Hepatic stellate cell (primary cell): ENCODE measurements at places on chromosomes 7 and 10.

DNA sequence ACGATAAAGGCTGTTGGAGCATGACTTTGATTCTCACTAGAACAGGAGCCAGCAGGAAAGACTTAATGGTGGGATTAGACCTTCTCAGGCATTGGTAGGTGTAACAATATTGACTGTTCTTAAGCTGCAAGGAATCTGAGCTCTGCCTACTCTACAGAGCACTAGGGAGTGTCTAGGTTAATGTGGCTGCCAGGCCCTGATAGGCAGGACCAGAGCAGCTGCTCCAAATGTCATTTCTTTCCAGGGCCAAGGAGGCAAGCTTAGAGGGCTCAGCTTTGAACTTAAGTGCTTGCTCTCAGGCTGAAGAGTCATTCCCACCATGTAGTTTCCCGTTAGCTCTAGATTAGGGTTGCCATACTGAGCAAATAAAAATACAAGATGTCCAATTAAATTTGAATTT is 96.8 kb downstream of the RAB18 start:
- DNase-seq = no peak

DNA sequence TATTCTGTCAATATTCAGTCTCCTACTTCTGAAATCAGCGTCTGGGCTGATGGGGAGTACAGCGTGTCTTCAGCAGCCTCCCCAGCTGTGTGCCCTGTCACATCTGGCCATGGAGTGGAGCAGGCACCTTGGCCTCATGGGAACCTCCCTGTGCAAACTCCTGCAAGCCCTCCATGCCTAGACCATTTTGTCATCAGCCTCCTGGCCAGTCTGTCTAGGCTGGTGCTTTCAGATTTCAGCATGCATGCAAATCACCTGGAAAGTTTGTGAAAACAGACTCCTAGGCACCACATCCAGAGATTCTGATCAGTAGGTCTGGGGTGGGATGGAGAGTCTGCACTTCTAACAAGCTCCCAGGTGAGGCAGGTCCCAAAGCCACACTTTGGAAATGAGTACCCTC is 26.2 kb upstream of the CCSER2 start:
- no peak for DNase-seq

DNA sequence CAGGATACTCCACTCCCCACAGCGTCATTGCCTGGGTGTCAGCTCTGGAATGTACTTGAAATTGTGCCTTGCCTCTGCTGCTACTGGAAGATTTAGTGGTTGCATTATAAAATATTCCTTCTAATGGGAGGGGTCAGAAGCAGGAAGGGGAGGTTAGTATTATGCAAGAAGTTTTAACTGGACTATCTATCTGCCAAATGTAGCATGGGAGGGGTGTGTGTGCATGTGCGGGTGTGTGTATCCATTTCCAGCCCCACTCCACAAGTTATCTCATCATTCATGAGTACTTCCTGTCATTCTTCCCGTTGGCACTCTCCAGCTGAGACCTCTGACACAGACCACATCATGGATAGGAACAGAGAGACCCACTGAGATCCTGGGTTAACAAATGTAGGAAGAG is 13.4 kb downstream of the MBL2 start:
- DNase-seq = no peak

DNA sequence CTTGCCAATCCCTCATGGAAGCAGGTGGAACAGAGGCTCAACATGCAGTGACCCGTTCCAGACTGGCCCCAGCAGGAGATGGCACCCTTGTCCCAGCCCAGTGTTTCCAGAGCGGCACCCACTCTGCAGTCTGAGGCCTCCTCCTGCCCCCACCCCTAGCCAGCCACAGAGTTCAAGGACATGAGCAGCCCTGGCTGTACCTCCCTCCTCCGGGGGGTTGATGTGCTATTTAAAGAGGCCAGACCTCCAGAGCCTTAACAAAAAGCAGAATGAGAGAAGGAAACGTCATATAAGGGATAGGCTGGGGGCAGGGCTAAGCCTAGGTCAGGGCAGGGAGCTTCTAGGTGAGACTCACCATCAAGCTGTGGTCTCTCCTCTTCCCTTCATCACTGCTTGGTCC is 115.7 kb upstream of the NANOS1 start:
- no peak for DNase-seq

- DNase-seq = no peak
Measured at GRCh38 chr7:132773527-132773956, 197.3 kb upstream of the PLXNA4 start.

DNA sequence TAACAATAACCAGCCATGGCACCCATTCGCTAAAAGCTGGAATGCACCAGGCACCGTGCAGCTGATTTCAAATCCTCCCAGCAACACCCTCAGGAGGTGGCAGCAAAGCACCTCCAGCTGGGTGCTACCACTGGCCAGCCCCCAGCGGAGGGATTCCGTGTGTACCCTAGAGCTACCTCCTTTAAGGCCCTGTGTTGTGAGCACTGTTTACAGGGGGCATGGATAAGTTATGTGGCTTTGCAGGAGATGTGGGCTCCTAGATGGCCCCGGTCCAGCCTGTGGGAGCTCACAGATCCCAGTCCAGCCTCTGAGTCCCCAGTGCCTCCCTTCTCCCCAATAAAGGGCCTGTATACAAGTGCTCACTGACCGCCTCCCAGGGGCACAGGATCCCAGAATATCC is 27.1 kb downstream of the TNRC18 start:
- no peak for DNase-seq

GRCh38 chr10:124306922-124307371 is 111.8 kb downstream of the OAT start:
- DNase-seq = no peak

DNA sequence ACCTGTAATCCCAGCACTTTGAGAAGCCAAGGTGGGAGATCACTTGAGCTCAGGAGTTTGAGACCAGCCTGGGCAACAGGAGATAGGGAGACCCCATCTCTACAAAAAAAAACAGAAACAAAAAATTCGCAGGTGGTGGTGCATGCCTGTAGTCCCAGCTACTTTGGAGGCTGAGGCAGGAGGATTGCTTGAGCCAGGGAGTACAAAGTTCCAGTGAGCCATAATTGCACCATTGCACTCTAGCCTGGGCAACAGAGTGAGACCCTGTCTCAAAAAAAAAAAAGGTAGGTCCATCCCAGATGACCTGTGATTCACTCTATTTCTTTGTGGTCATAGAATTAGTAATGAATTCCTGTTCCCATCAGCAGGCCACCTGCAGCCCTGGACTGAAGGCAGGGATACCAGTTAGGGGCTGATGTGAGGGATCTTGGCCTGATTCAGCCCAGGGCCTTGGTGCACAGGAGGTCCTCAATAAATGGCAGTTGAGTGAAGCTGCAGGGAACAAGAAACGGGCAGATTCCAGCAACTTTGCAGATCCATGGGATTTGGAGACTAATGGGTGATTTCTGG is at the start of gene MYH16:
Gene MYH16, plus strand, starts transcription at position 364 of the 570 bp plus-strand sequence.
- no peak for DNase-seq

DNA sequence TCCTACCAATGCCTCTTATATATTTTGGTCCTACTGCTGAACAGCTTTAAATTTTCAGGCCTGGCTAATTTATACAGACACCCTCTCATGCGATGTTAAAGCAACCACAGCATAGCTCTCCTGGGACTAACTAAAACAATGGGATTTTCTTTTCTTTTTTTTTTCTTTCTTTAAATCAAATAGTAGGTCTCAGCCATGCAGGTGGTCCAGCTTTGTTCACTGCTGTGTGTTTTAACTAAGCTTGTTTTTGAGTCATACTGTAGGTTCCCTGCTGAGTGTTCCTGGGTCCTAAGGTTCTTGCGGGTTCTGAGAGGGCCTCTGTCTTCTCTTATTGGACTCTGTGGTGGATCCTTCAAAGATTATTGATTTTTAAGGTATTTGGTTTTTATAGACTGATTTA is 113.1 kb upstream of the SORCS1 start:
- no peak for DNase-seq

- DNase-seq = no peak
Measured at GRCh38 chr7:143285806-143286521, 1.2 kb downstream of the TMEM139 start.

- no peak for DNase-seq
Measured at GRCh38 chr7:27147199-27148030, at the start of gene HOXA6. HOXA6 (minus strand) TSS chr7:27147774; CDS start chr7:27147749, 25 bp downstream.

DNA sequence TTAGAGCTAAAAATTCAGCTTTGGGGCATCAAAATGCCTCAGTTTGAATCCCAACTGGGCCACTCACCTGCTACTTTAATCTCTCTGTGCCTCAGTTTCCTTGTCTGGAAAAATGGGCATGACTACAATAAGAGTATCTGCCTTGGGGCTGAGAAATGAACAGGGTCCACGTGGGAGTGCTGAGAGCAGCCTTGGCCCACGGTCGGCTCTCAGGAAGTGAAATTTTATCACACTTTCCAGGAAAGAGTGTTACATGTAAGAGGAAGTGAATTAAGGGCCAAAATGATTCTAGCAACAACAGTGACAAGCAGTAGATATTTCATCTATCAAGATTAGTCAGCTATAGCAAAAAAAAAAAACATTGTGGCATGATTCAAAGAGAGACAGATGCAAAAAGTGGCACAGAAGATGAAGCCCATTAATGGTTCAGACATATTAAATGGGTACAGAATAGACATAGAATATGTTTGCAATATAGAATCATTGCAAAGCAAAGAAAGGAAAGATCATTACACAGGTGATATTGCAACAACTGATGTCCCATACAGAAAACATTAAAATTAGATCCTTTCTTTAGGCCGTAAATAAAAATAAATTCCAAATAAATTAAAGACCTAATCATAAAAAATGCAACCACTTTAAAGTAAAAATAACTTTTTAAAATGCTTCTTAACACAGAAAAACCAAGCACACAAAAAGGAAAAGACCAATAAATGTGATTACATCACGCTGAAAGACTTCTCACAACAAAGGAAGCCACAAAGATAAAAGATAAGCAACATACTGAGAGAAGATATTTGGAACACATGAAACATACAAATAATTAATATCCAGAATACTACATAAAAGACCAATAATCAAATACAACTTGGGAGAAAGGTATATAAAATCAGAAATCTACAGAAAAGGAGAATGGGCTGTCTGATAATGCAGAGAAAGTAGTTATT is 4.3 kb downstream of the TMEM273 start:
- no peak for DNase-seq

DNA sequence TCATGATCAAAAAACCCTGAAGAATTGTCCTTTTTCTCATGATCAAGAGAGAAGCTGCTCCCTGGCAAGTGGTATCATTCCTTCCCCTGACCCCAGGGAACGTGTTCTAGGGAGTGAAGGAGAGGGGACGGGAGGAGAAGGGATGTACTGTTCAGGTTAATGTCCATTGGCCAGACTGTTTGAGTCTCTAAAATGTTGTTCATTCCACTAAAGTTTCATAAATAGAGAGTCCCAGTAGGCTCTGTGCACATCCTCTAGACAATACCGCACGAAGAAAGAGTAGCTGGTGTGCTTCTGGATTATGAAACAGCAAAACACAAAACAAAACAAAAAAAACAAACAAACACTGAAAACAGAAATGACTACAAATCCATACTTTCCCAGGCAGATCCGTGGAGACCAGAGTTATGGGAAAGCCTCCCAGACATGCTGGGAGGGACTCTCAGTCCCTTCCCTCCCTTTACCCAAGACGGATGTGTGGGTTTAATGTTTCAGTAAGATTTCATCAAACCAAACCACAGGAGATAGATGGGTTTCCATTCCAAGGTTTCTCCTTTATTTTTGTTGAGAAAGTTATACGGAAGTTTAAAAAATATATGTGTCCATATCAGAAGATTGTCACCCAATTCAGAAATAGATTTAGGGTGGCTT is 66.5 kb upstream of the TNS3 start:
- peak; percentile 76 for DNase-seq

- peak; percentile 34 for DNase-seq
Measured at GRCh38 chr7:98733036-98733435, 116.0 kb downstream of the NPTX2 start.

DNA sequence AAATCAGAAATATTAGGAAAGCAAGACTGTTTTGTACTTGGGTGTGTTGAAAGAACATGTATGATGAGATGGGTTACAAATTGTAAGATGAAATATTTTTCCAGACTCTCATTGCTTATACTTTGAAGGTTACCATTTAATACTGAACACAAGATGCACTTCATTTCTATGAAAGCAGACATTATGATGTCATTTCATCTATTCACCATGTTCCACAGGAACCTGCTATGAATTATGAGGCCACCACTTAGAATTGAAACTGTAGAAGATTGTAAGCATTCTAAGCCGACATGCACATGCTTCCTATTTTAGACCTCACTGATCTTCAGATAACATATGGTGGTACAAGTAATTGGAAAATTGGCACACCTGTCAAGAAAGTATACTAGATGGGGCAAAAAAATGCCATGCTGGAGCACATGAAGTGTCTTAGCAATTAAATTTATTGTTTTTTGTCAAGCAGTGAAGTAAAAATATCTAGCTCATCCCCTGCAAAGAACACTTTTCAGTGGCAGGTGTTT is 195.0 kb downstream of the PHF14 start:
- no peak for DNase-seq

GRCh38 chr10:29273478-29273877 is 15.4 kb upstream of the LYZL1 start:
- no peak for DNase-seq

- no peak for DNase-seq
Measured at GRCh38 chr10:89470628-89471027, 56.3 kb downstream of the IFIT5 start.

GRCh38 chr7:139029353-139029752 is 6.5 kb downstream of the ZC3HAV1L start:
- no peak for DNase-seq

DNA sequence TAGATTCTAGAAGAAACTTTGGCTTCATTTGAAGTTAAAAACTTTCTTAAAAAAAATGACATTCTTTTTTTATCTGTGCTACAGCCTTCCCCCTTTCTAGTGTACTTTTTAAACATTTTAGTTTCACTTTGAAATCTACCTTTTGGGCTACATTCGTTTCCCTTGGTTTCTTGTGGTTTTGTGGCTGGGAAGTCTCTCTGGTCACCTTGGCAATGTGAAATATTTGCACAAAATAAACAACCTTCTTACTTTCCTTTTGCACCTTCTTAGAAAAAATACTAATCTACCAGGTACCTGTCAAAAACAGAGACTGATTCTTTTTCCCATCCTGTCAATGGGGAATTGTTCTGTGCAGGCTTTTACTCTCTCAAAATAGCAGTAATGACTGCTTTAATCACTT is 350.2 kb downstream of the GATA3 start:
- DNase-seq = no peak

DNA sequence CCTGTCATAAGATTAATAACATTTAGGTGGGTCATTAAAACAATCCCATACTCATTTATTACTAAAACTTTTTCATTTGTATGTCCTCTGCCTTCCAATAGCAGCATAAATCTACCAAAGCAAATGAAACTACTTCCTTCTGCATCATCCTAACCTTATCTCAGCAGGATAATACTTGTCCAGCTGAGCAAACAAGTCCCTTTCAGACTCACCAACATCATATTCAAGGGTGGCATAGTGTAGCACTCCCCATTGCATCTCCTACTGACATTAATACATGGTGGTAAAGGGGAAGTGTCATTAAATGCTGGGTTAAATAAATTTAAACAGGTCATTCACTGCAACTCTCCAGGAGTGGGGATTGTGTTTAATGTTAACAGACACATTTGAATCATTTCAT is 3.4 kb upstream of the MINDY3 start:
- no peak for DNase-seq

DNA sequence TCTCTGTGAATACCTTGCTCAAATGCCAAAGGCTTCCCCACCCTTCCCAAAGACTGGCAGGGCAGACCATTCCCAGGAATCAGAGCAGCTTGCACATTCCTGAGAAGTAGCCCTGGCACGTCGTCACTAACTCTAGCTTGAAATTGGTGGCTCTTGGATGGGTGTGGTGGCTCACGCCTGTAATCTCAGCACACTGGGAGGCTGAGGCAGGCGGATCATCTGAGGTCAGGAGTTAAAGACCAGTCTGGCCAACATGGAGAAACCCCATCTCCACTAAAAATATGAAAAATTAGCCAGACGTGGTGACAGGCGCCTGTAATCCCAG is 108.2 kb upstream of the MPP7 start:
- no peak for DNase-seq
